SJSA1 (cell line): ENCODE measurements at places on chromosomes 6 and 20. TPM values are rescaled to one million over a fixed set of nuclear protein-coding genes. Genes with fewer than 3 reads are reported as not detected.

Gene CDH22
- not detected in 2 replicates for total RNA-seq

Gene GLP1R
- not detected in 2 replicates for total RNA-seq

Gene IRF4
- total RNA-seq, result 0.56 and 0.76 TPM in 2 replicates

Gene DNMT3B
- 2.6 and 5.6 TPM in 2 replicates for total RNA-seq

GRCh38 chr20:43778375-43778774 is 51.6 kb upstream of the GTSF1L start:
- DNase-seq, result no peak

DNA sequence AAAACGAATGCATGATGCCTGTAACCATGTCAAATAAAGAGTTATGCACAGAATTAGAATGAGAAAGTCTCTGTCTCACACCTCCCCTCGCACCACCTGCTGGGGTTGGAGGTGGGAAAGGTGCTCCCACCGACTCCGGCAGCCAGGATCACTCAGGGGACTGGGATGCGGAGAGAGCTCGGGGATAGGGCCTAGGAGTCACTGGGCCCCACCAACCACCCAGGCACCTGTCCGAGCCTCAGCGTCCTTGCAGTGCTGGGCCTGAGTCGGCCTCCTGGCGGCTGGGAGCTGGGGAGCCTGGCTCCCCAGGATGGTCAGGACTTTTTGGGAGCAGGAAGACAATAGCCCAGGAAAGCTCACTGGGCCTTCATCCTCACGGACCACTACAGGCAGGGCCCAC is 22.4 kb upstream of the CHRNA4 start:
- DNase-seq, result no peak

GRCh38 chr6:12279322-12280091 is 10.7 kb upstream of the EDN1 start:
- DNase-seq, result no peak
